Activated naive CD8-positive, alpha-beta T cell treated with anti-CD3 and anti-CD28 coated beads for 36 hours (primary cell): ENCODE measurements at places on chromosomes 12 and 14.
A peak's percentile ranks its signal among the peaks of the same experiment; 100 is the strongest.

GRCh38 chr12:55707841-55708694, at the start of gene ITGA7:
Gene ITGA7 (minus strand): TSS chr12:55707904. CDS start chr12:55707682, 222 bp downstream.
- DNase-seq, result peak; percentile 69

DNA sequence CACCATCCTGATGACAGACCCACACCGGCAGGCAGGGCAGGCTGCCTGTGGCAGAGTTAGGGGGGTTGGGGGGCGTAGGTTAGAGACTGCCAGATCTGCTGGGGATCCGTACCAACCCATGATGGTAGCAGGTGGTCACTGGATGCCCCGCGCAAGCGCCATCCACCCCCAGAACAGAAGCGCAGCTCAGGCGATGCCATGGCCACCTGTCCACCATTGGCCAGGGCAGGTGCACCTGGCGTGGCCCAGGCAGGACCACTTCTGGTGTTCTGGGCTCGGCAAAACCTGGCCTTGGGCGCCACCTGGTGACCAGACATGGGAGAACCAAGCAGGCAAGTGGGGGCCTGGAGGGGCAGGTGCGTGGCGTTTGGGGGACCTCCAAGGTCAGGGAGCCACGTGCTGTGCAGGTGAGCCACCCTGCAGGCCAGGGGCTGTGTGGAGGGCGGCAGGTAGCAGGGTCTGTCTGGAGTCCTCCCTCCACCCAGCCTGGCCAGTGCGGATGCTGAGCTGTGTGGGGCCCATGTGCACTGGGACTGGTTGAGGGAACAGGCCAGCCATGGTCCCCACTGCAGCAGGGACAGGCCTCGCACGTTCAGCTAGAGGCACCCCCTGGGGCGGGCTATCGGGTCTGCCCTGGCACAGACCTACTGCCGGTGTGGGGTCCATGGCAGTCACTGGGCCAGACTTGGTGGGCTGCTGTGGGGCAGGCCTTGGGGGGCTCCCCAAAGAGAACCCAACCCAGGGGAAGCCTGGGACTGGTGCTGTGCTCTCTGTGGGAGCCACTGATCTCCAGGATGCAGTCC, 15.6 kb downstream of the BAG5 start:
- peak; percentile 76 for DNase-seq

DNA sequence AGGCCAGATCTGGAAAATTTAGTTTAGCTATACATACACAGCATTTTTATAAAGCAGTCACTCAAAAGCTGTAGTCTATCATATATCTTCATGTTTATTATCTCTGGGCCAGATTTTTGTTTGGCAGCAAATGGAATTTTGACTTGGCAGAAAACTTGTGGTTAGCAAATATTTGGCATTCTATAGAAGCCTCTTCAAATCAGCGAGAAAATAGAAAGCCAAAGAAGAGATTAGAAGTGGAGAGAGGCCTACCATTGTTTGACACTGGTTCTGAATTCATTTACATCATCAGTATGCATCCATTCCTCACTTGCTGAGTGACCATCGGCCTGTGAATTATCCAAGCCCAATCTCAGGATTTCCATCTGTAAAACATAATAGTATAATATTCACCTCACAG, 1077.6 kb downstream of the GALC start:
- no peak for DNase-seq

GRCh38 chr14:74326369-74327152, 21.7 kb upstream of the VRTN start:
- no peak for DNase-seq
